ENCODE measurements at places on chromosomes 11 and 22.
A peak's percentile ranks its signal among the peaks of the same experiment; 100 is the strongest.

- no peak for DNase-seq
Observed at GRCh38 chr11:134499990-134500389, 87.9 kb upstream of the B3GAT1 start.

DNA sequence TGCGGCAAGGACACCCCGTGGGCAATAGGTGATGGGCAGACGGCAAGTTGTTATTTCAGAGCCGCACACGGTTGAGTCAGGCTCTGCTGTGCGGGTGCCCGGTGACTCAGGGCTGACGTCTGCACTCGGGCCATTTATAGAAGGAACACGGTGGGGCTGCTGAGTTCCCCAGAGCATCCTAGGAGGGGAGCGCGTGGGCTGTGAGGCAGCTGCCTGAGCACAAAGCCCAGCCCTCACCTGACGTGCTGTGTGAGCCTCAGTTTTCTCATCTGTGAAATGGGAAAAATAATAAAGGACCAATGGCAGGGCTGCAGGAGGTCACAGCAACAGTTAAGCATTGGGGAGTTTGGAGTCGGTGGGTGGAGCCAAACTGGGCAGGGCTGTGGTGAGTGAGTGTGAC, 11.3 kb upstream of the RHOD start:
- peak; percentile 19 for DNase-seq

DNA sequence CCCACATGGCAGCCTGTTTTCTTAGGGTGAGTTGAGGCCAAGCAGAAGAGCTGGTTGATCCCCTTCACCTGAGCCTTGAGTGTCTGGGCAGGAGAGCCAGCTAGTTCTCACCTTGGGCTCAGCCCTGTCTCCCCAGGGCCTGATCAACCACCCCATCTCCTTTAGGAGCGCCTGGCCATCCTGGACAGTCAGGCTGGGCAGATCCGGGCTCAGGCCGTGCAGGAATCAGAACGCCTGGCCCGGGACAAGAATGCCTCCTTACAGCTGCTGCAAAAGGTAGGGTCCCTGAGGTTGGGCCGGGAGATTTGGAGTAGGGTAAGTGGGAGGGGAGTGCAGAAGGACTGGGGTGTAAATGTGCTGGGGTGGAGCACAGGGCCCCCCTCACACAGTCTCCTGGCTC, 31.3 kb downstream of the PHLDB1 start:
- no peak for DNase-seq

- DNase-seq, result no peak
Observed at GRCh38 chr11:133811850-133812685, 33.2 kb downstream of the SPATA19 start.

DNA sequence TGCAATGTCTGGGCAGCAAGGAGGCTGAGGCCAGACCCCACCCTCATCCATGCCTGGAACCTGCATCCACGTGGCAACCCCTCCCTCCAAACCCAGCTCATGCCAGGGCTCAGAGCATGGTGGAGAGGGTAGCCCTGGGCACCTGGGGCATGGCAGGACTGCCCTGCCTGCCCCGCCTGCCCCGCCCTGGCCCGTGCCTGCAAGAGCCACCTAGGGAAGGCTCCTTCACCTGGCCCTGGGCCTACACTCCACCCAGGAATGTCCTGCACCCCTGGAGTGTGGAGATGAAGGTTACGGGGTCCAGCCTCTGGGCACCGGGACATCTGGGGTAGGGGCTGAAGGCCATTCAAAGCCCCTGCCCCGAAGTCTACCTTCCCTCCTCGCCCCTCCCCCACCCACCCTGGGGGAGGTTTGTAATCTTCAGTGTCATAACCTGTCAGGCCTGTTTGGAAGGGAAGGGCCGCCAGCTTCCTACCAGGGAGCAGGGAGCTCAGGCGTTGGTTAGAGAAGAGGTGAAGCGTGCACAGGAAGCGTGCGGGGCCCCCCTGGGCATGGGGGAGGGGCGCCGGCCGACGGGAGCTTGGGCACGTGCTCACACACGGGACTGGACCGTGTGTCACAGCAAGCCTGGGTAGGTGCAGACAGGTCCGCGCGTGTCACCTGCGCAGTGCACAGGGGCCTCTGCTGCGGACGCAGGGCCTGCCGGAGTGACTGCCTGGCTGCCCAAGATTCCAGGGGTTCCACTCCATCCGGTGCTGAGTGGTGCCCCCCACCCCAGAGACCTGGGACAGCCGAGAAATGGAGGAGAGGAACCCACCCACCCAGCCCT, 30.7 kb upstream of the TH start:
- no peak for DNase-seq

GRCh38 chr11:97979741-97980140, 1041.0 kb upstream of the CNTN5 start:
- DNase-seq, result no peak

DNA sequence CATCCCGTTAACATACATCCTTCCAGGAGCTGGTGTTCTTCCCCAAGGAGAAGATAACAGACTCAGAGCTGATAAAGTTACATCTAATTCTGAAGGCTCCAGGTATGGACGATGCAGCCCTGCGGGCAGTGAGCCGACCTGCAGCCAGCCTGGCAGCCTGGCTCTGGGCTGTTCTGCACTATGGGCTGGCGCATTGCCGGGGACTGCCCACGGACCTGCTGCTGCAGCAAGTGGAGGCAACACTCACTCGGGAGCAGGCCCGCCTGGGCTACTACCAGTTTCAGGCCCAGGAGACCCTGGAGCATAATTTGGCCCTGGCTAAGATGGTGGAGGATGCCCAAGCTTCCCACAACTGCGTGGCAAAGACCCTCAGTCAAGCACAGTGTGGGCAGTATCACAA, 39.7 kb downstream of the RRP8 start:
- no peak for DNase-seq

GRCh38 chr22:38921120-38921519, 36.3 kb upstream of the APOBEC3A start:
- DNase-seq, result no peak

- DNase-seq, result peak; percentile 45
Observed at GRCh38 chr22:26481694-26482093, 1.9 kb downstream of the HPS4 start.

GRCh38 chr22:35477911-35478582, 62.6 kb upstream of the RASD2 start:
- DNase-seq, result peak; percentile 48

DNA sequence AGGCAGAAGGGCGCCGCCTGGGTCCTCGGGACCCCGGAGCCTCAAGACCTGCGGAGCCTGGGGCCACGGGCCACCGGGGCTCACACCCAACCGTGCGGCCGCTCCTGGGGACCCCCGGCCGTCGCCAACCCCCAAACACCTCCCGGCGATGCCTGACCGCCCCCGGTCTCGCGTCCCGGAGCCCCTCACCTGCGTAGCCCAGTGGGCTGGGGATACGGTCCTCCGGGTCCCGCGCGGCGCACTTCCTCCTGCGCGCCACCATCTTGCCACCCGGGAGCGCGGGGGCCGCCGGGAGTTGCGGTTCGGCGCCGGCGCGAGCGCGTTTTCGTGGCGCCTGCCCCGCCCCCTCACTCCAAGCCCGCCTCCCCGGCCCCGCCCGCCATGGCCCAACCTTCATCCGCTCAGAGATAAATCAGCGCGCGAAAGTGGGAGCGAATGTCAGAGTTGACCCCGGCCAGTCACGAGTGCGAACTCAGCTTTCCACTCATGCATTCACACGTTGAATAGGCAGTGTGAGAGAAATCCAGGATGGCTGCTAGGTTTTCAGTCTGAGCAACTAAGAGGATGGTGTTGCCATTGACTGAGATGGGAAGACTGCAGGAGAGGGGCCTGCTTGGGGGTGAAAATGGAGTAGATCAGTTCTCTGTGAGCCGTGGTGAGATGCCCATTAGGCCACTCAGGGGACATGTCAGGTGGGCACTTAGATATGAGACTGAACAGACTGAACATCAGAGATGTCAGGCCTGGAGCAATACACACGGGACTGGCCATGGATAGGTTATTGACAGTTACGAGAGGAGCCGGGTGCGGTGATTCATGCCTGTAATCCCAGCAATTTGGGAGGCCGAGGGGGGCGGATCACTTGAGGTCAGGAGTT, at the start of gene RRP7A:
RRP7A (minus strand) TSS at position 272 of the 877 bp plus-strand sequence; CDS start at position 262, 10 bp downstream.
- peak; percentile 75 for DNase-seq

DNA sequence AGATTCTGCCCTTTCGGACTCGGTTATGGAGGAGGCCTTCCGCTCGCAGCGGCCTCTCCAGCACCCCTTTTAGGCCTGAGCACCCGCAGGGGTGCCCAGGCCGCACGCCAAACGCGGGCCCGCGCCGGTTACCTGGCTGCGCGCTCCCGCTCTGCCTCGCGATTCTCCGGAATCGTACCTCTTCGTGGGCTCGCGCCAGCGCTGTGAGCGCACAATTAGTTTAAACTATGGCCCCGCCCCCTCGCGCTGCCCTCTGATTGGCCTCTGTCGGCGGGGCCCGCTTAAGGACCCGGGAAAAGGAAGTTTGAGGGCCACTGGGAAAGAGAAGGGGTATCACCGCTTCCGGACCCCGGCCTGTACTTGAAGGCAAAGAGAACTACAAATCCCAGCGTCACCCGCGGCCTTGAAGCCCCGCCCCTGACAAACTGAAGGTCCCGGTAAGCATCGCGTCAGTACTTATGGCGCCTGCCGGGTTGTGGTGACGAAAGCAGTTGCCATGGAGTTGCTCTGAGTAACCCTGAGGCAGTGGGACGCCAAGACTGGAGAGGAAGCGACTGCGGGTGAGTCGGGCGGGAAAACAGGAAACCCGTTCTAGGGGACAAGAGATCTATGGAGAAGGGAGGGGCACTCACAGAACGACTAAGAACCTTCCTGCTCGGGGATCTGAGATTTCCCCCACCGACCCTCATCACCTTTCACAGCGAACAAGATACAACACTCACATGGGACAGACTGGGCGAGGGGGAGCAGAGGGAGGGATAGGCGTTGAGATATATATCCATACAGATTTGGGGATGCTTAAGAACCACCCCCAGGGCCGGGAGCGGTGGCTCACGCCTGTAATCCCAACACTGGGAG, at the start of the genes LRRC51 and NUMA1:
LRRC51 (plus strand) TSS at position 525 of the 858 bp plus-strand sequence. CDS start 8,234 bp downstream, outside the sequence.
NUMA1 (minus strand) TSS at position 217 of the 858 bp plus-strand sequence. CDS start 44,599 bp downstream, outside the sequence.
- peak; percentile 100 for DNase-seq

GRCh38 chr11:61138935-61139334, 22.3 kb downstream of the VPS37C start:
- no peak for DNase-seq

GRCh38 chr11:10895285-10895684, 37.4 kb upstream of the ZBED5 start:
- no peak for DNase-seq

- DNase-seq, result no peak
Observed at GRCh38 chr11:37647767-37648166, 1049.7 kb upstream of the RAG2 start.

DNA sequence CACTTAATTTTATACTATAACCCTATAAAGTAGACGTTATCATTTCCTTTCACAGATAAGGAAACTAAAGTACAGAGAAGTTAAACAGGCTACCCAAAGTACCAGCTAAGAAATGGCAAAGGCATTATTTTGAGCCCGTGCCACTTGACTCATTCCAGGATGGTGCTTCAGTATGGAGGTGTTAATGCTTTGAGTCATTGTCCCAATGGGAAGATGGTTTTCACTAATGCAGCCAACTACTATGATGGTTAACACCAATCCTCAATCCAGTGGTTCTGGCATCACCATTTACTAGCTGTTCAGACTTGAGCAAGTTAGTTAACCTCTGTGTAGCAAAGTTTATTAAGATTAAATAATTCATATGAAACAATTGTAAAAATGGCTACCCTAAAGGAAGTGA, 123.1 kb upstream of the SLC5A12 start:
- no peak for DNase-seq

DNA sequence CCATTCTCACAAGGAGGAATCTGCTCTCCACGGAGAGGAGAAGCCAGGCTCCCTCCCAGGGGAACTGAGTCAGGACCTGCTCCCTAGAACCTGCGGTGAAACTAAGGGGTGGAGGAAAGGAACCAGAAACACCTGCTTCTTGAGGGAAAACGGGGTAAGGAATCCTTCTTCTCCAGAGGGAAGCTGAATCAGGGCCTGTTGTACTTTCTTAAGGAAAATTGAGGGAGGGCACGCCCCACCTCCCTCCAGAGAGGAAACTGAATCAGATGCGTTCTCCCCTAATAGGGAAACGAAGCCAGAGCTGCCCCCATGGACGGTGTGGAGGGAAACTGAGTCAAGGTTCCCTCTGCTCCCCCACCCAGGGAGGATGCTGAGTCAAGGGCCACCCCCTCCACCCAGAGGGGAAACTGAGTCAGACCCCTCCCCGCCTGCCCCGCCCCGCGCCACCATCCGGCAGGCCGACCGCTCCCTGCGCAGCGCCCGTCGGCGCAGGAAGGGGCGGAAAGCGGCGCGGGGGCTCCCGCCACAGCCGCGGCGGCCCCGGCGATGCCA, 393 bp downstream of the RELA start:
- no peak for DNase-seq

DNA sequence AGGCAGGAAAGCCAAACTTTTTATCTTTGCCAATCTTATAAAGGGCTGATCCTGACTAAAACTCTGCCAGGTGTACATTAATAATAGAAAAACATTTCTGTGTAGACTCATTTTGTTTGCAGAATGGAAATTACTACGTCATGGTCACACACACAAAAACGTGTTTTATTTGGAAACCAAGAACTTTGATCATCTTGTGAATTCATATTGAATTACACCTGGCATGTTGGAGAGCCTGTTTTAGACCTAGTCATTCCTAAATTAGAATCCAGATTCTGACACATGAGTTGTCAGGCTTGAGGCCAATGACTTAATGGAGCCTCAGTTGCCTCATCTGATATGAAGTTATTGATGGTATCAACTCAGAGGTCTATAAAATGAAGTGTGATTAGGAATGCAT, 235.6 kb upstream of the TENM4 start:
- DNase-seq, result no peak

DNA sequence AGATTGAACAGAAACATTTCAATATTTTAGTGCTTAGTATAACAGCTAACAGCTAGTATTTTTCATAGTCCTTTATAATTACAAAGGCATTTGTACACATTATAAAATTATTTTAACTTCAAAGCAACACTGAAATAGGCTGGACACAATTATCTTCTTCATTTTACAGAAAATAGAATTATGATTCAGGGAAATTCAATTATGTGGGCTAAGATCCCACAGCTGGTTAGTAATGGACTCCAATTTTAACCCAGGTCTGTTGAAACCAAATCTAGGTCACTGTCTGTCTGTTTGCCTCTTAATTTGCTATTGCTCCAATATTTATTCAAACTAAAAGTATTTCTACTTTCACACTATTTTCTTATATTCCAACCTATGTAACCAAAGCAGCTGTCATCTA, 154.1 kb upstream of the CTSC start:
- DNase-seq, result no peak

DNA sequence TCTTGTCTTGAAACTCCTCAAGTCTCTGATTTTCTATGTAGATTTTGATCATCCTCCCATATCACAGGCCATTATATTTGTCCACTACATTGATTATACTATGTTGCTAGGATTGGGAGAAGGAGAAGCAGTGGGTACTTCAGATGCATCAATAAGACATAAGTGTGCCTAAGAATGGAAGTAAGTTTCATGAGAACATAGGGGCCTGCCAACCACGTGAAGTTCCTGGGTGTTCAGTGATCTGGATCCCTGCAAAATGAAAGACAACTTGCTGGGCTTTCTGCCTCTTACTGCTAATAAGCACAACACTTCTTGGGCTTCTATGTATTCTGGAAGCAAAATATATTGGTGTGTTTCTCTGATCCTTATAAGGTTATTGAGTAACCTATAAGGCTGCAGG, 17.8 kb downstream of the SERPINH1 start:
- no peak for DNase-seq

GRCh38 chr11:21426931-21427330, 757.5 kb downstream of the NELL1 start:
- DNase-seq, result no peak

- peak; percentile 85 for DNase-seq
Observed at GRCh38 chr11:73576185-73576614, 21.7 kb downstream of the FAM168A start.
